Aortic smooth muscle cell (primary cell): ENCODE measurements at places on chromosomes 13 and 19. TPM values are rescaled to one million over a fixed set of nuclear protein-coding genes. Genes with fewer than 3 reads are reported as not detected.

The ZNF808 gene
- total RNA-seq = 17.6 and 19.2 TPM in 2 replicates

The CEACAM1 gene
- total RNA-seq = under 0.01 and 0.31 TPM in 2 replicates

The PDX1 gene
- not detected in 2 replicates for total RNA-seq

The MEDAG gene
- total RNA-seq = 76.6 and 183 TPM in 2 replicates

The BRCA2 gene
- total RNA-seq = 3.5 and 6.2 TPM in 2 replicates

The ZNF563 gene
- total RNA-seq = 4.1 and 4.6 TPM in 2 replicates

The FBXO27 gene
- total RNA-seq = 1.2 and 1.8 TPM in 2 replicates

The ZNF730 gene
- 0.93 and 1.3 TPM in 2 replicates for total RNA-seq

The TLE6 gene
- total RNA-seq = 1.7 and 2.0 TPM in 2 replicates

The ZNF492 gene
- 0.19 and 0.53 TPM in 2 replicates for total RNA-seq

The ZNF729 gene
- not detected in 2 replicates for total RNA-seq

The IGSF23 gene
- not detected in 2 replicates for total RNA-seq

The LILRA5 gene
- not detected in 2 replicates for total RNA-seq

The ATP4B gene
- not detected in 2 replicates for total RNA-seq

The PLVAP gene
- total RNA-seq = 0.31 and 0.92 TPM in 2 replicates

The ZNF526 gene
- total RNA-seq = 7.9 and 10.2 TPM in 2 replicates

The ZNF547 gene
- total RNA-seq = 4.7 and 5.8 TPM in 2 replicates
